ENCODE measurements at places on chromosomes 2 and 18.
A peak's percentile ranks its signal among the peaks of the same experiment; 100 is the strongest.

GRCh38 chr18:37361335-37362157, 204.1 kb downstream of the CELF4 start:
- no peak for DNase-seq

GRCh38 chr2:70978341-70979179, at the start of gene ANKRD53:
Gene ANKRD53, plus strand, starts transcription at chr2:70978630. Its CDS starts 16 bp downstream, at chr2:70978646.
- no peak for DNase-seq

DNA sequence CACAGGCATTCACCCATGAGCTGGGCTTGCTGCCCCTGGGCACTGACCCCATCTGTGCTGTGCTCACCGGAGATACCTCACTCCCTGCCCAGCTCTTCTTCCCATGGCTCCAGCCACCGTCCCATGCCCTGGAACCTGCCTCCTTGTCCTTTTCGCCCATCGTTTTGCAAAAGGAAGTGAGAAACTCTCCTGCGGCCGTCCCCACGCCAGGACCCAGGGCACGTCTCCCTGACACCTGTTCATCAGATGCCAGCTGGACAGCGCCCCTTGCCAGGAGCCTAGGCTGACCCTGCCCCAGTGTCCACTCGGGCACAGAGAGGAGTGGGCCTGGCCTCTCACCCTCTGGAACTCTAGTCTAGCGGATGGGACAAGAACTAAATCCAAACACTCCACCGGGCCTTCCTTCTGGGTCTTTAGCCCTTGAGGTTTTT, 238.6 kb downstream of the SEPTIN10 start:
- DNase-seq, result no peak

DNA sequence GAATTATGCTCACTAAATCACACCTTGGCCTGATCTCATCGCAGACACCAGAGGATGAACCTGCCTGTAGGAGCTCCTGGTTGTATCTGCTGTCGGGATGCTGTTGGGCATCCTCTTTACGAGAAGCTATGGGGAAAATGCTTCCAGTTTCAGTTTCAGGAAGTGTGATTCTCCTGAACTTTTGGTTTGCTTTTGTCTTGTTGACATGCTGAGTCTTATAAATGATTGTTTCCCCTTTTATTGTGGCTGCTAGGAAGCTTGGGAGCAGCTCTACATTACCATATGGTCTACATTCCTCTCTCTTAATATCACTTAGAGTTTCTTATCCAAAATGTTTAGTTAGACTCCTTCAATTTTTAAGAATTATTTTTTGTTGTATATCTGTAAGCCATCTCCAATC, 227.5 kb downstream of the MTX2 start:
- no peak for DNase-seq

- no peak for DNase-seq
Measured at GRCh38 chr2:224711859-224712665, 4.1 kb downstream of the CCDC195 start.

GRCh38 chr2:165778653-165779451, 15.2 kb downstream of the GALNT3 start:
- DNase-seq, result no peak

DNA sequence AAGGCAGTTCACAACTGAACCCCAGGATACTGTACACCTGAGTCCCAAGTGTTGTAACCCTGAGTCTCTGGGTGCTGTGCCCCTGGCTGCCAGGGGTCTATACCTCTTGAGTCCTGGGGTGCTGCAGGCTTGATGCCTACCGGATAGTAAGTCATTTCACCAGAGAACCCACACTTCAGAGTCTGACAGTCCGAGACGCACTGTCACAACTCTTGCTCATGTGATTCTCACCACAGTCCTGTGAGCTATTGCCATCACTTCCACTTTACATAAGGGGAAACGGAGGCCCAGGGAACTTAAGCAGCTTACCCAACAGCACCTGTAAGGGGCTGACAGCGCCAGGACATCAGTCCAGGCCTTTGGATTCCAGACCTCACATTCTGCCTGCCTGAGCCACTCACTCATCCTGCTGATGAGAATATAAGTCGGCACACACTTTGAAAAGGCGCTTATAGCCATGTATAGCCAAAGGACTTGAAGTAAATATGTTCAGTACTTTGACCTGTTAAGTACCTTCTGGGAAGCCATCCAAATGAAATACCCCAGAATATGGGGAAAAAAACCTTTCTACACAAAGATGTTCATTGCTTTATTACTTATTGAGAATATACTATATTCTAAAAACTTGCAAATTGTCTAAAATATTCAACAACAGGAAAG, 180.7 kb upstream of the ID2 start:
- DNase-seq, result no peak

GRCh38 chr18:692824-693223, 19.6 kb downstream of the ENOSF1 start:
- DNase-seq, result no peak

DNA sequence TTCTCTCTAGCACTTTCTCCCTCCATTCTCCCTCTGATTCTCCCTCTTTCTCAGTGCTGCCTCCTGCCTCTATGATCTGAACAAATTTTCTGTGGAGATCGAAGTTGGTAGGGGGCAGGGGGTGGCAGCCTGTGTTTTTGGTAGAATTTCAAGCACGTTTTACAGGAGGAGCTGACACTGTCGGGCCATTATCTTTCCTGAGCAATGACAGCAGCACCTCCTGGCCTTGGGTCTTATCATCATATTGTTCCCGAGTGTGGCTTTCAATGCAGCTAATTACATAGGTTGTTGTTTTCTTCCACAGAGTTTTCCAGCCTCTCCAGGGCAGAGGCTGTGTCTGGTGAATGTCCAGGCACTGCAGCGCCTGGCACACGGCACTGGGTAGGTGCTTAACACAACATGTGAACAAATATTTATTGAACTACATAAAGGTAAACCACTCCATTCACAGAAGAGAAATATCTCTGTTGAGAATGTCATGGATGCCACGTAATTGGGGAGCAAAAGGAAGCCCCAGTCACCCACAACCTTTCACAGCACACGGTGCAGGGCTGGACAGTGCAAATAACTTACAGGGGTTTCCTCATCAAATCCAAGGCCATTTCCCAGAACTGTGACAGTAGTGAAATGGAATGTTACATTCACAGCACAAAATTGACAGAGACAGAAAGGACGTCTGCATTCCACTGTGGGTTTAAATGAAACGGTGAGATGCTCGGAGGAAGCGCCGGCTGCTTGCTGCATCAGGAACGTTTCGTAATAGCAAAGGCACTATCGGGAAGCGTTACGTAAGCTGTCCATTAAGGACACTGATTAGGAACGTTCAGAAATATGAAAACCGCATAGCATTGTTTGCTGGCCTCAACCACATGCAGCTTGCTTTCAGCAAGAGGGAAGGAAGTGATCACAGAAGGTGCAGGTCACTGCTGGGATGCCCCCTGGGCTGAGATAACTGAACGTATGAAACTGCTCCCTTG, 6.5 kb upstream of the KCNG2 start:
- no peak for DNase-seq

DNA sequence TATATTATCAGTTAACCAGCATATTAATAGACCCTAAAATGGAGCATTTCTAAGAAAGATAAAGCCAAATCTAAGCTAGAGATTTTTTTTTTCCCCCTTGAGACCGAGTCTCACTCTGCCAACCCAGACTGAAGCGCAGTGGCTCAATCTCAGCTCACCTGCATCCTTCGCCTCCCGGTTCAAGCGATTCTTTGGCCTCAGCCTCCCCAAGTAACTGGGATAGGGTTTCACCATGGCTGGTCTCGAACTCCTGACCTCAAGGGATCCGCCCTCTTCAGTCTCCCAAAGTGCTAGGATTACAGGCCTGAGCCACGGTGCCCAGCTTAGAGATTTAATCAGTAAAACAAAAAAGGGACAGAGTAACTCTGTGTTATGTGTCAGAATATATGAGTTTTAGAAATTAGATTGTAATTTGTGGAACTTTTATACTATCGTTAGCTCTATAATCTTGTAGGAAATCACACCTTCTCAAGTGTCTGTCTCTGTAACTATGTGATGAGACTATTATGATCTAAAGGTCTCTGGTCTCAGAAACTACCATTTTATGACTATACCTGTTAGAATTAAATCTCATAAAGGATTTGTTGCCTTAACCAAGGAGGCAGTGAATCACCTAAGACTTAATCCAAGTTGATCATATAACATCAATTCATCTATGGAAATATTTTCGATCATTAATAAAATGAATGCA, 34.0 kb downstream of the YWHAQ start:
- no peak for DNase-seq

GRCh38 chr18:29147944-29148343, 971.0 kb upstream of the CDH2 start:
- no peak for DNase-seq

DNA sequence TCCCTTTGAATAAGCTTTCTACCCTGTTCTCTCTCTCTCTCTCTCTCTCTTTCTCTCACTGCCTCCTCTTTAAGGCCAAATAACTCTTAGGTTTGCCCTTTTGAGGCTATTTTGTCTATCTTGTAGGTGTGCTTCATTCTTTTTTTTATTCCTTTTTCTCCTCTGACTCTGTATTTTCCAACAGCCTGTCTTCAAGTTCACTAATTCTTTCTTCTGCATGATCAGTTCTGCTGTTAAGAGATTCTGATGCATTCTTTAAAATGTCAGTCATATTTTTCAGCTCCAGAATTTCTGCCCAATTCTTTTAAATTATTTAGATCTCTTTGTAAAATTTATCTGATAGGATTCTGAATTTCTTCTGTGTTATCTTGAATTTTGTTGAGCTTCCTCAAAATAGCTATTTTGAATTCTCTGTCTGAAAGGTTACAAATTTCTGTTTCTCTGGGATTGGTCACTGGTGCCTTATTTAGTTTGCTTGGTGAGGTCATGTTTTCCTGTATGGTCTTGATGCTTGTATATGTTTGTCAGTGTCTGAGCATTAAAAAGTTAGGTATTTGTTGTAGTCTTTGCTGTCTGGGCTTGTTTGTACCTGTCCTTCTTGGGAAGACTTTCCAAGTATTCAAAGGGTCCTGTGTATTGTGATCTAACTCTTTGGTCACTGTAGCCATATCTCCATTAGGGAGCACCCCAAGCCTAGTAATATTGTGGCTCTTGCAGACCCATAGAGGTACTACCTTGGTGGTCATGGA, 35.4 kb upstream of the DYNC1I2 start:
- no peak for DNase-seq

DNA sequence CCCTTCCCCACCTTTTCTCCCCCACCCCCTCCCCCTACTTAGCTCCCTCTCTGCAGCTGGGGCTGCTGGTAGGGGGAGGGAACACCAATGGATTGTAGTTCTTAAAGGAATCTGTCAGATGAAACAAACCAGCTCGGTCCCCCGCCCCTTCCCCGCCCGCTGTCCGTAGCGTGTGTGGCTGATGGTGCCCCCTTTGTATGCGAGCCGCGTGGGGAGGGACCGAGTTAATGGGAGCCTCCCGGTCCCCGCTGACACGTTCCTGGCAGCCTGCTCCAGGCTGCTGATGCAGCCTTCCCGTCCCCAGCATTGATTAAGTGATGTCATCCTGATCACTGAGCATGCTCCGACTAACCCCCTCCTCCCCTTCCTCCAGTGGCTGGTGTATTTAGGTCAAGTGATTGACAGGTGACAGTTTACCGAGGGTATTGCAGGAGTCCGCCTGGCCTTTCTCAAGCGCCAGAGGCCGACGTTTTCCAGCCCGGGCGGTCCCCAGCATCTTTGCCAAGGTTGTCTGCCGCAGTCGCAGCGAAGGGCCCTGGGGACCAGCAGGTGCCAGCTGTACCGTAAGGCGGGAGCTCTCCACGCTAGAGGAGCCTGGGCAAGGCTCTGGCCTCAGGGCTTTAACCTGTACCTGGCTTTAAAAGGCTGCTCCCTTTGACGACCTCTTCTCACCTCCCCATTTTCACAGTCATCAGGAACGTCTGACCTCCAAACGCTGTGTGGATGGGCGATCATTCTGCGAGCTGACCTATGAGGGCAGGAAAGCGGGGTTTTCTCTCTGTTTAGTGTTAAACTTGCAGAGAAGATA, 1.8 kb downstream of the KIF5C start:
- no peak for DNase-seq

DNA sequence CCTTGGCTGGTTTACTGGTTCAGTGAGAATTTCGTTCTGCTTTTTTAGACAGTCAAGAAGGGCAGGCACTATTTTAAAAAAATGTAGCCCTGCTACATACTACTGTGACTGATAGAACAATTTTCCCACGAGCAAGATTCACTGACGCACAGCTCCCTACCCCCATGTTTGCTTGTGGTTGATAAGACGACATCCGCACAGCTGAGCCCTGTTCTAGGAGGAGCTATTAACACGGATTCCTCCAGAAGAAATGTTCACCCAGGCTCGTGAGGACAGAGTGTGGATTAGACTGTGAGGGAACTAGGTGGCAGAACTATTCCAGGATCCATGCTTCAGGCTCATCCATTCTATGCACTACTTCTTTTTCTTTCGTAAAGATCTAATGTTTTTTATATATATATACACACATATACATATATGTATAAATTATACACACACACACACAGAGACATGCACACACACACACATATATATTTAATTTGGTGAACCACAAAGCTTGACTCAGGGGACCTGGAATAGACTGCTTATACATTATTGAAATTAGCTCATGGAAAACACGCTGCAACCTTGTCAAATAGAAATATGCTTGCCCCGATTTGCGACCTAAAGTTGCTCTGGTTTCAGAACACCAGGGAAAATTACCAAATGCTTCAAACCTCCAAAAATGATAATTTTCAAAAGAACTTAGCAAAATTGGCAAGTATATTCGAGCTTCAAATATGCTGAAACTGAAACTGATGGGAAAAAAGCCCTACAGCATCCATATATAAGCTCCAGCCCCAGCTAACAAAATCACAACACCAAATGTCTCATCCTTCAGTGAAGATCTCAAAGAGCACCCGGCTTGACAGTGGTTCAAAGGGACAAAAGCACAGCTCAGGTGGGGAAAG, 370.4 kb downstream of the SOCS6 start:
- DNase-seq, result peak; percentile 13

GRCh38 chr2:170091436-170091835, 86.5 kb upstream of the MYO3B start:
- no peak for DNase-seq

- DNase-seq, result no peak
Measured at GRCh38 chr2:106972782-106973181, 86.8 kb upstream of the ST6GAL2 start.

DNA sequence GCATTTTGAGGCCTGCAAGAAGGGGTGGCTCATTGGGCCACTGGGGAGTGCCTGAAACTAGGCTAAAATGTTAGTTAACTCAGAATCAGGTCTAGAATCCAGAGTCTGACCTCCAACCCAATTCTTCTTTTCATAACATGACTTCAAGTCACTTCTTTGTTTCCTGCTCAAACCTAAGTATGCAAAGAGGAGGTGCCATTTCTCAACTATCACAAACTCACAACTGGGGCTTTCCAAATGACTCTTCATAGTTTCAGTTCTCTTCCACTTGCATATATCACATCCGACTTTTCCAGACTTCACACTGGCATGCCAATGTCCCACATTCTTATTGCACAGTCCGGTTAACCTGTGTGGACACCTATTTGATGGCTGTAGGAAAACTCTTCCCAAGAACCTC, 211.6 kb downstream of the TCF4 start:
- no peak for DNase-seq

DNA sequence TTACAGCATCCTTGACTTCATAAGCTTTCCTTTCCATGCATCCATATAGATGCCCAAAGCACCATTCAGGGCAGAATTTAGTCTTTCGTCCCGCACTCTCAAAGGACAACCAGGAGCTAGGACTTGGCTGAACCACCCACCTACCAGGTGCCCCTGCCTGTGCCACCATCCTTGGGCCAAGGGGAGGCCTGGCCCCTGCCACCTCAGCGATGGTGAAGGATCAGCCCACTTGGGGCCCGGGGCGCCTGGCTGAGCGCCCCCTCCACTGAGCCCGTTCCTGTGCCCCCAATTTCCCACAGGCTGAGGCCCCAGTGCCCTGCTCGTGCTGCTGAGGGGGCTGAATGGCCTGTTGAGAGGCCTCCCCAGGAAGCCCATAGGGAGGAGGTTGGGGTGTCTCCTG, 33.3 kb upstream of the ALPP start:
- no peak for DNase-seq
